ENCODE measurements at places on chromosomes 11 and 22. TPM values are rescaled to one million over a fixed set of nuclear protein-coding genes. Genes with fewer than 3 reads are reported as not detected.

Gene FGF4
- total RNA-seq = not detected

Gene MB
- total RNA-seq = not detected

- peaks cover 7% of the 10 kb centered on the region for H3K27me3 ChIP-seq
- H3K4me3 ChIP-seq = no peak overlapping the region
- DNase-seq = no peak
Measured at GRCh38 chr22:44759001-44759400, 6.6 kb downstream of the ARHGAP8 start.

Gene OR52D1
- not detected for total RNA-seq

DNA sequence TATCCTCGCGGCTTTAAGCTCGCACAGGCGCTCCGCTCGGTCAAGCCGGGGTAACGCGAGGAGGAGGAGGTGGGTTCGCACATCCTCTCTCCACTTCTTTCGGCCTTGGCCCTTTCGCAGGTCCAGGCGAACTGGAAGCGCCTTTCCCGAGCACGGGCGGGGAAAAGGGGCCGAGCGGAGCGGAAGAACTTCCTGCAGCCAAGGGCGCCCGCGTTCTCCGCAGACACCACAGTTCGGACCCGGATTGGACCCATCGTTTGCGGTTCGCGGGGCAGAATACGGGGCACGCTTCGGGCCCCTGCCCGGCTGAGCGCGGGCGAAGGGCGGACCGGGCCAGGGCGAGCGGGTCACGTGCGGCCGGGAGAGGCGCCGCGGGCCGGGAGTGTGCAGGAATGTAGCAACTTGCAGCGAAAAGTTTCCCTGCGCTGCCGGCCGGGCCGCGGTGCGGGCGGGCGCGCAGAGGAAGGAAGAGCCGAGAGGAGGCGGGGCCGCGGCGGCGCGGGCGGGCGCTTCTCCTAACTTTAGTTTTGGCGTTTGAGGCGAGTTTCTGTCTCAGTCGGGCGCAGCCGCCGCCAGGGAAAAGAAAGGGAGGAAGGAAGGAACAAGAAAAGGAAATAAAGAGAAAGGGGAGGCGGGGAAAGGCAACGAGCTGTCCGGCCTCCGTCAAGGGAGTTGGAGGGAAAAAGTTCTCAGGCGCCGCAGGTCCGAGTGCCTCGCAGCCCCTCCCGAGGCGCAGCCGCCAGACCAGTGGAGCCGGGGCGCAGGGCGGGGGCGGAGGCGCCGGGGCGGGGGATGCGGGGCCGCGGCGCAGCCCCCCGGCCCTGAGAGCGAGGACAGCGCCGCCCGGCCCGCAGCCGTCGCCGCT is at the start of gene YAP1:
TSS of gene YAP1 (plus strand) at position 552 of the 865 bp plus-strand sequence. CDS start 402 bp downstream, outside the sequence.
- no peaks in the 10 kb centered on the region for H3K36me3 ChIP-seq
- peak; percentile 59 for DNase-seq
- H3K27me3 ChIP-seq = peaks cover 11% of the 10 kb centered on the region

GRCh38 chr22:42168476-42168875 is 37.9 kb upstream of the CYP2D6 start:
- H3K4me3 ChIP-seq = no peak overlapping the region
- H3K36me3 ChIP-seq = peaks cover 19% of the 10 kb centered on the region
- DNase-seq = no peak
- no peaks in the 10 kb centered on the region for H3K27me3 ChIP-seq
- H3K4me1 ChIP-seq = peaks cover 12% of the 10 kb centered on the region

DNA sequence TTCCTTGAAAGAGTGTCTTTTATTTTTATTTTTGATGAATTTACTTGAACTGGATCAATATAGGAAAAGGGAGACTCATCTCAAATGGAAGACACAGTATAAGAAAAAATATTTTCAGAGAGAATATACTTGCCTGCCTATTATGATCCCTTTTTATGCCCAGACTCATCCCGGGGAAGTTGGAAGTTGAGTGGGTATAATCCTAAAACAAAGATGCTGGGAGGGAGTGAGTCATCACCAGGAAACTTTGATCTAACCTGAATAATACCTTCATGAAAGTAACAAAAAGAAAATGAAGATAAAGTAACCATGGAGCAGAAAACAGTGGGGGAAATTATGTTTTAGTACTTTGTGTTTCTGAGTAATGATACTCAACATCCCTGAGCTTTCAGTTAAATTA is 1514.0 kb downstream of the FAM181B start:
- no peaks in the 10 kb centered on the region for H3K4me1 ChIP-seq
- DNase-seq = no peak
- no peak overlapping the region for H3K4me3 ChIP-seq
- no peaks in the 10 kb centered on the region for H3K27me3 ChIP-seq
- H3K27ac ChIP-seq = no peak overlapping the region
- H3K36me3 ChIP-seq = no peaks in the 10 kb centered on the region

- no peak overlapping the region for H3K4me3 ChIP-seq
- H3K4me1 ChIP-seq = no peaks in the 10 kb centered on the region
- no peaks in the 10 kb centered on the region for H3K27me3 ChIP-seq
- H3K36me3 ChIP-seq = no peaks in the 10 kb centered on the region
- H3K27ac ChIP-seq = no peak overlapping the region
Measured at GRCh38 chr11:45267052-45267451, 19.1 kb downstream of the SYT13 start.

All from CD4-positive, alpha-beta memory T cell (primary cell).